ENCODE measurements at places on chromosomes 3 and 15. TPM values are rescaled to one million over a fixed set of nuclear protein-coding genes. Genes with fewer than 3 reads are reported as not detected.

Gene GOLGA8G
- total RNA-seq = not detected

Gene HMCES
- 15.2 TPM for total RNA-seq

DNA sequence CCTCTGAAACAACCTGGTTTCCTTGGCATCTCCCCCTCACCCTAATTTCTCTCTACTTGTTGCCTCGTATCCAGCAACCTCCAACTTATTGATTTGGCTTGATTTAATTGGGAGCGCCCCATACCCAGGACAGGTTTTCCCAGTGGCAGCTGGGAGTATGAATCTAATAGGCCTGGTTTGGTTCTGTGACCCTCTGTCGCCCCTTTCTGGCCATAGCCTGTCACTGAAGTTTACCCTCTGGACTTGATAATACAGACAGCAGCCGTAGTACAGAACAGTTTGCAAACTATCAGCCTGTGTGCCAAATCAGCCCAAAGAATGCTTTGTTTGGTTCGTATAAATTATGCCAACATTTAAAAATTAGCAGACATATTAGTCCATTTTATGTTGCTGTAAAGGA is 525.1 kb upstream of the GOLIM4 start:
- DNase-seq = no peak

DNA sequence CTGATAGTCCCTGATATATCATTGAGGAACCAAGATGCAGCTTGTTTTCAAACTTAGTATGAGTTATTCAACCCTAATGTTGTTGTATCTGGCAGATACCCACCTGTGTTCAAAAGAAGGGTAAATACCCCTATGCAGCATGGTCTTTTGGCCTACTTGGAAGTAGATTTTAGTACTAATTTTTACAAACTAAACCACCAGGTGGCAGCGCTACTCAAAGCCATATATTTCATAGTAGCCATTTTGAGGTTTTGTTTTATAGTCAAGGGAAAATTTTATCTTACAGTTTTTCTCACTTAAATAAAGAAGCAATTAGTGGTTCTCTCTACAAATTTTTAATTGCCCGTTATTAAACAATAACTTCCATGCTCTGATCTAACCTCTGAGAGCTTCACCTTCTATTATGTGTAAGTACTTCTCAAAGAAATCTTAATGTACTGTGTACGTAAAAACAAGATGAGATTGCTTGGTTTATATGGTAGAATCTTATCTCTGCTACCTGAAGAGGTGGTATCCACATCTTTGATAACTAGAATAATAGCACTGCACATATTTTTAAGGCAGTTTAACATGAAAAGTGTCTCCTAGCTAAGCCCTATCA is 31.5 kb upstream of the MLF1 start:
- no peak for DNase-seq

Gene STAC
- 33.7 TPM for total RNA-seq

Gene STT3B
- total RNA-seq = 107 TPM

Gene PRSS50
- not detected for total RNA-seq

- no peak for DNase-seq
Measured at GRCh38 chr3:185056908-185057307, 96.0 kb downstream of the C3orf70 start.

GRCh38 chr3:176839901-176840300 is 357.4 kb downstream of the TBL1XR1 start:
- DNase-seq = no peak

- DNase-seq = no peak
Measured at GRCh38 chr3:17799312-17799711, 56.9 kb upstream of the TBC1D5 start.

DNA sequence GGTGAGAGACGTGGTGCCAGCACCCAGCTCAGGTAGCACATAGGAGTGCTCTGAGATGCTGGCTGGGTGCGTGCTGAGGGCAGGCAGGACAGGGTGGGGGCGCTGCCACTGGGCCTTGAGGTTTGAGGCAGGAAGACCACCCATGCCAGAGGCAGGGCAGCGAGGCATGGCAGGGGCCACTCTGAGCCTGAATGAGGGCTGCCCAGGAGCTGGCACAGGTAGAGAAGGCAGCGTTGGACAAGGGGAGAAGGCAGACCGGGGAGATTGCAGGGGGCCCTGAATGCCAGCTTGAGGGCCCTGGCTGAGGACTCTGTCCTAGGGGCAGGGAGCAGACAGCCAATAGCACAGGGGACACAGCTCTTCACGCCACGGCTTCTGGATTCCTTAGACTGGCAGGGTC is 50.2 kb downstream of the ADAMTS7 start:
- peak; percentile 49 for DNase-seq

Gene PDZRN3
- 204 TPM for total RNA-seq

- no peak for DNase-seq
Measured at GRCh38 chr15:95175914-95176658, 944.7 kb downstream of the MCTP2 start.

DNA sequence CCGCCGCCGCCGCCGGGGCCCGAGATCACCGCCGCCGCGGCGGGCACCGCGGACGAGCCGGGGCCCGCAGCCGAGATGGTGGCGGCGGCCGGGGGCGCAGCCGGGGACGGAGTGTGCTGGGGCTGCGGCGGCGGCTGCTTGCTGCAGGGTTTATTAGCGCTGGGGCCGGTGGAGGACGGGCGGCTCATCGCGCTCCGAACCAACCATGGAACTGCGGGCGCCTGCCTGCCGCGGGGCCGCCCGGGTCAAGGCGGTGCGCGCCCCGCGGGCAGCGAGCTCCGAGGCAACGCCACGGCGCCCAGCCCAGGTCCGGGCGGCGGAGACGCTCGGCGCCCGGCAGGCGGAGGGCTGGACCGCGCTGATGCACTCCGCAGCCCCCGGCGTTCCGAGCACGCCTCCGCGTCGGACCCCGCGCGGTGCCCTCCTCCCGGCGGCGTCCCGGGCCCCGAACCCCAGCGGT is 277 bp downstream of the SIAH2 start:
- no peak for DNase-seq

- no peak for DNase-seq
Measured at GRCh38 chr15:47885920-47886319, 168.6 kb downstream of the SEMA6D start.

GRCh38 chr15:26848498-26848897 is 18.4 kb upstream of the GABRA5 start:
- DNase-seq = no peak

GRCh38 chr15:88604381-88605188 is 16.6 kb upstream of the AEN start:
- no peak for DNase-seq

- DNase-seq = no peak
Measured at GRCh38 chr15:42716626-42717025, 20.3 kb downstream of the CDAN1 start.

Gene CHAC1
- total RNA-seq = 3.1 TPM

DNA sequence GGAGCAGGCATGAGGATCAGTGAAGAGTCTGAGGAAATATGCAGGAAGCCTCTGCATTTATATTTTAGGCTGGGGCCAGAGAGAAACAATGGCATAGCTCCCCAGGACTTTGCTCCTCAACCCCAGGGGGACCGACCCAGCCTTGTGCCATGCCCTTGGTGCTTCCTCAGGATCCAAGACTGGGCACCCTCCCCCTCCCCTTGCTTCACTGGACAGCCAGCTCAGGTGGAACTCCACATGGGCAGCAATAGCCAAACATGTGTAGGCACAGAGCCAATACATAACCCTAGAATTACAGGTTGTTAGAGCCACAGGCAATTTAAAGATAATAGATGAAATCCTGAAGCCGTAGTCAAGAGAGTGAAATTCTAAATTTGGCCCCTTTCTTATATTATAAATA is 73.0 kb upstream of the ETV5 start:
- no peak for DNase-seq

DNA sequence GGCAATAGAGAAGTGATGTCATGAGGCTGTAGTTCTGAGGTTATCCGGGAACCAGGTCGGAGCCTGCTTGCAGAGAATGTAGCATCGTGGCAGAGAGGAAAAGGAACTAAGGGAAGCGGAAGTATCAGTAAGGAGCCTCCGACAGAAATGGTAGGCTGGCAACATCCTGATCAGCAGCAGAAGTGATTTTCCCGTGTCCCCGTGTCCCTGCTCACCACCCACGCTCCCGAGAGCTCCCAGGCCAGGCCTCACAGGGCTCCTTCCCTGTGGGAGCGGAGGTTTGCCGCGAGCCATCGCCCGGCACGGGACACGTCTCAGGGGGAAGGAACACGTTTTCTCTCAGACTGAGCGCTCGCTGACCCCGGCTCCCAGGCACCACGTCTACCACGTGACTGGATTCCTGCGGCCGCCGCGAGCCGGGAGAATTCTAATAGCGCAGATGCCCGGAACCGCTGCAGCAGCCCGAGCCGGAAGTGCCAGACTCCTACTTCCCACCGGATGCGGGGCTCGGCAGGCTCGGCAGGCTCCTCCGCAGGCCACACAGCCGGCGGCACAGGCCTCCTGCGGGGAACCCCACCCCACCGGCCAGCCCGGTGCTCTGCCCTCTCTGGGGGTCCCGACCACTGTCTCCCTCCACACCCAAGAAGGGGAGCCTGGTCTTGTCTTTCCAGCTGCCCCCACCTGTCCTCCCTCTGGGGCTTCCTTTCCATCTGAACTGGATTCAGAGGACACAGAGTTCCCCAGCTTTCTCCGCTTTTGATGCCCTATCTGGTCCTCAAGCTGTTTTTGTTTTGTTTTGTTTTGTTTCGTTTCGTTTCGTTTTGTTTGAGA is 99.3 kb downstream of the BDH1 start:
- DNase-seq = peak; percentile 95

- DNase-seq = no peak
Measured at GRCh38 chr3:102025606-102026270, 176.4 kb downstream of the NFKBIZ start.

DNA sequence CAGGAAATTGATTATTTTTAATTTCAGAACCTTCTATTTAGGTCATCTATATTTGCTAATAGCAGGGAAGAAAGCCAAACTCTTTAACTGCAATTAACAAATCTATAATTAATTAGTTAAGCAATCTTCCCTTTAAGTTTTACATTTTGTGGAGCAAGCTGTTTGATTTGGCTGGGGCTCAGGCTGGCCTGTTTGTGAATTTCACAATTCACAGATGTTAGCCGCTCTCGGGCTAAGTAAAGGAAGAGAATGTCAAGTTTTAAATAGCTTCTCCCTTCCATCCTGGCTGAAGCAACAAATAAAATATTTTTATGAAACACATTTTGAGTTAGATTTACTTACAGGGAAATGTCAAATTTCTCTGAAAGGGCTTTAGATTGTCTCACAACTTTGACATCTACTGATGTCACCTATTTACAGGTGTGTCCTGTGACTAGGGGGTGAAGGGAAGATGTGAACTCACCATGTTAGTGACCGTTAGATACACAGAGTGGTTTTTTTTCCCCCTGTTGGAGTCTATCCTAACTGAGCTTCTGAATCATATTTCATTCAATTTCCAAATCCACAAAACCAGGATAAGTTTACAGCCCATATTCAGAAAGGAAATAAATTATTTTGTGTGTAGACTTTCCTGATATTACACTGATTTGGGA is 1.3 kb upstream of the TP63 start:
- DNase-seq = no peak

GRCh38 chr3:88440701-88441100 is 290.9 kb downstream of the C3orf38 start:
- DNase-seq = no peak

Gene DCLK3
- 0.28 TPM for total RNA-seq

DNA sequence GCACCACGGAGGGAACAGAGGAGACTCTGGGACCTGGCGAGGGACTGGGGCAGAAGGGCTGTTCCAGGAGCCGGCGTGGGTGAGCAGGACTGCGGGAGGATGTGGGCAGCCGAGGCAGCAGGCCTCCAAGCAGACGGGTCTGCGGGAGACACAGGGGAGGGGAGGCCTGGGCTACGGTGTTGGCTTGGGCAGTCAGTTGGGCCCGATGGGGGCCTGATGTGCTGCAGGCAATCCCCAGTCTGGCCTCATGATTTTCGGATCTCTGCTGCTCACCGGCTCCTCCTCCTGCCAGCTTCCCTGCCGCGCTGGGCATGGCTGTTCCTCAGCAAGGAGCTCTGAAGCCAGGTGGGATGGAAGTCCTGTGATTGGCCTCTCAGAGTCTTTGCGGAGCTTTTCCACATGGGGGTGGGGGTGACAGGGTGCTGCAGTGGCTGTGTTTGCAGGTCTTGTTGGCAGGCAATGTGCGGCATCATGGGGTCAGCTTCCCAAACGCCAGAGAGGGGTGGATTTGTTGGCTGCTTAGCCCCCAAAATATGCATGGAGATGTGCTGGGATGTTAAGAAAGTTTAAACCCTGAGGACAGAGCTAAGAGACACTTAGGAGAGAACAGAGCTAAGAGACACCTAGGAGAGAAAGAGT is 19.3 kb downstream of the MINAR1 start:
- DNase-seq = no peak

Gene UPK1B
- total RNA-seq = not detected

Measured in sigmoid colon (tissue), 7 donors.